Activated CD8-positive, alpha-beta T cell treated with anti-CD3 and anti-CD28 coated beads, Interleukin-2, amount 10 ng/mL, durations not matched to agents 7 days and 5 days (primary cell): ENCODE measurements at places on chromosomes 4 and X. TPM values are rescaled to one million over a fixed set of nuclear protein-coding genes. Genes with fewer than 3 reads are reported as not detected.

DNA sequence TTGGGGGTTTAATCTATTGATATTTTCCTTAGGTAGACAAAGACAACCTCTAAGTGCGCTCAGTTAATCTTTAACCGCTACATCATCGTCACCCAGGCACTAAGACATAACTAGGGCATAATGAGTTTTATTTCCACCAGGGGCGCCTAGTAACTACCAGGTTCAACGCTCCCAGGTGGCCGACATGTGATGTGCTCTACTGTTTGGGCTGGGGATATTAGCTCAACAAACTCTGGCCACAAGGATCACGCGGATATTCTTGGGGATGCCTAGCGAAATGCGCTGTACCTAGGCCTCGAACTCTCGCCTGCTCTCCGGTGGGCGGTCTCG is 915 bp upstream of the RAB33B start:
- peak; percentile 83 for DNase-seq

GRCh38 chr4:38162240-38162784 is 202.1 kb downstream of the PTTG2 start:
- DNase-seq = no peak

DNA sequence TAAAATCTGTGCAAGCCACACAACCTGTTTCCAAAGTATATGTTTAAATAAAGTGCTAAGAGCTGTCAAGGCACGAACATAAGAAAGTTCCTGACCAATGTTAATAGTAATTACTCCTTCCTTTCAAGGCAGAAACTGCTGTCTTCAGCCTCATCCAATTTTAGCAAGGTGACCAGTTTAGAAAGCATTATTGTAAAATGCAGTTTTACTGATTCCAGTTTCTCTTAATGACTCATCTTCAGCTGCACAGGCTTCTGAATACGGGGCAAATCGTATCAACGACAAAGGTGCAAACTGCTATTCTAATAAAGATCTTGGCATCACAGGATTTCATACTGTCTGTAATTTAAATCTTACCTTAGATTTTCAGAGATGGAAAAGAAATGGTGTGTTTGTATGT is 87.5 kb downstream of the PPP3CA start:
- no peak for DNase-seq

DNA sequence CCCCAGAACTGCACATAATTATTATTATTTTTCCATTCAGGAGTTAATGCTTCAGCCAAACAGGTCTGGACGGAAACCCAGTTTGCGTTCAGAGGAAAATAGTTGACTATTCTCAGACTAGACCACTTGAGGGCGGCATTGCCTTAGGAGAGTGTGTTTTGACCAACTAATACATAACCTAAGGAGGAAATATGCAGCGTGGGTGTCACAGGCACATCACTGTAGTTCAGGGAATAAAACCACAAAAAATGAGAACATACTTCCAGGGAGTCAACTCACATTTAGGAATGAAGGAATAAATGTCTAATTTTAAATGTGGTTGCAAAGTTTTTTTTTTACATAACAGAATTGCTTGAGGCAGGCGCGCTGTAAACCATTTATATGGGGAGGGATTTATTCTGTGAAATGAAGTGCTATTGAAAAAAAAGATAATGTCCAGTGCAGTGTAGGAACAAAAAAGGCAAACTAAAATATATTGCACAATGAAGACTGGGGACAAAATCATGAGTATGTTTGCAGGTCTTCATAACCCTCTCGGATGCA is 93.3 kb downstream of the SYNPO2 start:
- peak; percentile 69 for DNase-seq

DNA sequence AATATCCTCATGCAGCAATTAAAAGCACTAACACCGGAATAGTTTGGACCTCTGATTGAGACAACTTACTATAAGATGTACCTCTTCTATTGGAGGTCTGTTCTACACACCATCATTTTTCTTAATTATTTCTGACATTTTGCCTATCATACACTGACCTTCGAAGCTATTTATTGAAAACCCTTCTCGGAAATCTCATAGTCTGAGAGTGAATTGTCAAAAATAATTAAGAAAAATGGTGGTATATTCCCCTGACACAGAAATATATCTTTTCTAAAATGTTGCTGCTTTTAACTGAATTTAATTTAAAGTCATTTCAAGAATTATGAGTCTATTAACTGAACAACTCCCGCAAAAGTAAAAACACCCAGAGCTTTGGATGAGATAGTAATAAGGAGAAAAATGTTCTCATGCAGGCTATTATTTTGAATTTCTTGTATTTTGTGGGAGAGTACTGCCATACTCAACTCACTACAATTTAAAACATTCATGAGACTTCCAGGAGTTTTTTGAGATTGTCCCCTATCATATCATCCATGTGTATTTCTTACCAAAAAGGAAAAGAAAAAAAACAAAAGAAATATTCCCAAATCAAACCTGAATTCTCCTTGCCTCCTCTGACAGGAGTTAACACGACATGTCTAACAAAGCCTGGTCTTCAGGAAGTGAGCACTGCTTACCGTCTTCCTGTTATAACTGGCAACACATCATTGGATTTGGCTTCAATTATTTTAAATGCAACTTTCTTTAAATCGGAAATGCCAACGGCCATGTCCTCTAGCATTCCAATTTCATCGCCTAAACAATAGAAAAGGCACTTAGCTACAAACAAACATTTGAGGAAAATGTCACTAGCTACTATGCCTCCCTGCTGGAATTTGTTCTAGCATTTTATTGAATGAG is 485.3 kb downstream of the IL15 start:
- no peak for DNase-seq

- DNase-seq = no peak
Observed at GRCh38 chrX:12488220-12488619, 303.0 kb upstream of the PRPS2 start.

DNA sequence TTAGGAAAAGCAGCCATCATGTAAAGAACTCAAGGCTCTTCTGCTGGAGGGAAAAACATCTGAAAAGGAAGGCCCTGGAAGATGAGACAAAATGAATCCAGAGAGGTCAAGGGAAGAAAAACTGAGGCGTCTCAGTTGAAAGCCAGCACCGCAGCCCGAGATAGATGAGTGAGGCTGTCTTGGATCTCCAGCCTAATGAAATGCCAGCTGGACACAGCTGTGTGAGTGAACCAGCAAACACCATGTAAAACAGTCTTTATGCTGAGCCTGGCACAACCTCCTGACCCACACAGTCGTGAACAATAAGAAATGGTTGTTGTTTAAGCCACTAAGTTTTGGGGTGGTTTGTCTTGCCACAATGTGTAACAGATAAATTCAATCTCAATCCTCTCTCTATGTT is 48.6 kb upstream of the RASL11B start:
- DNase-seq = peak; percentile 4

DNA sequence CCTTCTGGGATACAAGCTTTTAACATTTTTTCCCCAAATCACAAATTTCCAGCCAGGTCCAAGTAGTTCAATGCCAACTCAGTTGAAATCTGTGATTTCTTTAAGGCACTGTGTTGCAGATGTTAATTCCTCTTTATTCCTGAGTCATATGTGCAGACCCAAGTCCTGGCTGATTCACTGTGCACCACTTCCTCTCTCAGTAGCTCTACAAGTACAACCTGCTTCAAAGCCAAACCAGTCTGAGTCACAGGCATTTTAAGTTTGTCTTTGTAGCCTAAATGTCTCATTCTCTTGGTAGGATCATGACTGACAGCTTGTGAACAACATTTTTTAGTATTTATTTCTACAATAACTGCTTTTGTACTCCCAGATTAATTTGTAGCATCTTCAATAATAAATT is 165.6 kb upstream of the S100G start:
- DNase-seq = peak; percentile 49

DNA sequence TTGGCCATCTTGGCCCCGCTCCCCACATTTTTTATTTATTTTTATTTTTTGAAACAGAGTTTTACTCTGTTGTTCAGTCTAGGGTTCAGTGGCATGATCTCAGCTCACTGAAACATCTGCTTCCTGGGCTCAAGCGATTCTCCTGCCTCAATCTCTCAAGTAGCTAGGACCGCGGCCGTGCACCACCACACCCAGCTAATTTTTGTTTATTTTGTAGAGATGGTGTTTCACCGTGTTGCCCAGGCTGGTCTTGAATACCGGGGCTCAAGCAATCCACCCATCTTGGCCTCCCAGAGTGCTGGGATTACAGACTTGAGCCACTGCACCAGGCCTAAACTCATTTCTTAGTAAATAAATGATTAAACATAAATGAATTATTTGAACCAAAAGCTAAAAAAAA is 322.0 kb upstream of the LCORL start:
- no peak for DNase-seq

Gene CLCN4
- not detected for total RNA-seq

Gene HSFX4
- total RNA-seq = not detected

Gene RASGEF1B
- total RNA-seq = 2.0 TPM

Gene EDNRA
- total RNA-seq = not detected

Gene GASK1B
- total RNA-seq = not detected

Gene HTN1
- total RNA-seq = not detected
